ENCODE measurements at places on chromosomes 12 and 14.
A peak's percentile ranks its signal among the peaks of the same experiment; 100 is the strongest.

DNA sequence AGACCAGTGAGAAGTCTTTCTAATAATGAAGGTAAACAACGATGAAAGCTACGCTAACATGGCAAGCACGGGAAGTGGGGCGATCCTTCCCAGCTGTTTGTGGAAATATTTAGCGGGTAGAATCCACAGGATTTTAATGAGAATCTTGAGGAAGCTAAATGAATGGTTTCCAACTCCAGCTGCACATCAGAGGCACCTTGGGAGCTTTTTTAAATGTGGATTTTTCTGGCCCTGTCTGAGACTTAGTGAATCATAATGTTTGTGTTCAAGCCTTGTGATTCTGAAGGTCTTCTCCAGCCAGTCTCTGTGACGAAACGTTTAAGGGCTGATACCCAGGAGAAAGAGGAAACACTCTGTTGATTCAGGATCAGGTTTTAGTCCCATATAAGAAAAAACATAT lies 169.8 kb downstream of the CAPZA3 start:
- DNase-seq: no peak

- DNase-seq: no peak
Measured at GRCh38 chr12:70828351-70828750, 92.2 kb downstream of the PTPRR start.

- DNase-seq: peak; percentile 79
Measured at GRCh38 chr12:89768586-89769482, 60.2 kb upstream of the ATP2B1 start.

DNA sequence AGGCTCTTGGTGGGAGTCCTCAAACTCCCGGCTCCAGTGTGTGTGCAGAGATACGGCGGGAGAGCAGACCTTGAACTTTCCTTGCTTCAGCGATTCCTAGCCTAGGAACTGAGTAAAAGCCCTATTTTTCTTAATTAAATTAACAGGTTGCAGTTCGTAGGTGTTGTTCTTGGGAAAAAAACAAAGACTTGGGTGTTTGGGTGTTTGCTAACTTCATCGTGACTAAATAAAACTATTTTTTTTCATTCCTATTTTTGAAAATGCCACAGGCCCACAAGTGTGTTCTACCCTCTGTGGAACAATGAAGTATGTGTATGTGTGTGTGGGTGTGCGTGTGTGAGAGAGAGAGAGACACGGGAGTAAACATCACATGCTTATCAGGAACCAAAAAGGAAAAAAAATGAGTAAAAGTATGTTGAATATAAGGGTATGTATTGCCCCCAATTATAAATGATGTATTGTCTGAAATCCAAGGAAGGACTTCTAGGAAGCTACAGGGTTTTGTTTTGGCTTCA lies 651 bp downstream of the TMEM117 start:
- DNase-seq: no peak

- no peak for DNase-seq
Measured at GRCh38 chr14:67537736-67538135, 4.6 kb downstream of the PLEKHH1 start.

DNA sequence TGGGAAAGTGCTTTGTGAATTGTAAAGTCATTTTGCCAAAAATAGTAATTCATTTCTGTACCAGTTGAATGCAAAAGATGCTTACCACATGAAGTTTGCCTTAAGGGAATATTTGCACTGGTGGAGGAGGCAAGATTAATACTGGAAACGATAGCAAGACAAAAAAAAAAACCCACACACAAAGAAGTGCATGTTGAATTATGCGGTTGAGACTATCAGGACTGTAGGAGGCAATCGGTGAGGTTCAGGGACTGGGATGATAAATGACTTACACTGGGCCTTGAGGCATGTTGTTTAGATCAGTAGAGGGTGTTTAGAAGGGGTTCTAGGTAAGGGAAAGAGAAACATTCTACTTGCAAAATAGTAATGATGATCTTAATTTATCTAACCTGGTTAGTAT lies 142.2 kb upstream of the HMGA2 start:
- DNase-seq: no peak

- DNase-seq: no peak
Measured at GRCh38 chr14:36204461-36205073, 28.0 kb upstream of the PTCSC3 start.
